SJSA1 (cell line): ENCODE measurements at places on chromosomes 6 and 20.

- no peak overlapping the region for H3K27ac ChIP-seq
- no peak overlapping the region for H3K4me3 ChIP-seq
- no peaks in the 10 kb centered on the region for H3K27me3 ChIP-seq
- DNase-seq, result no peak
- no peaks in the 10 kb centered on the region for H3K36me3 ChIP-seq
These were observed 236.9 kb downstream of the PRL start for GRCh38 chr6:22059946-22060345.

DNA sequence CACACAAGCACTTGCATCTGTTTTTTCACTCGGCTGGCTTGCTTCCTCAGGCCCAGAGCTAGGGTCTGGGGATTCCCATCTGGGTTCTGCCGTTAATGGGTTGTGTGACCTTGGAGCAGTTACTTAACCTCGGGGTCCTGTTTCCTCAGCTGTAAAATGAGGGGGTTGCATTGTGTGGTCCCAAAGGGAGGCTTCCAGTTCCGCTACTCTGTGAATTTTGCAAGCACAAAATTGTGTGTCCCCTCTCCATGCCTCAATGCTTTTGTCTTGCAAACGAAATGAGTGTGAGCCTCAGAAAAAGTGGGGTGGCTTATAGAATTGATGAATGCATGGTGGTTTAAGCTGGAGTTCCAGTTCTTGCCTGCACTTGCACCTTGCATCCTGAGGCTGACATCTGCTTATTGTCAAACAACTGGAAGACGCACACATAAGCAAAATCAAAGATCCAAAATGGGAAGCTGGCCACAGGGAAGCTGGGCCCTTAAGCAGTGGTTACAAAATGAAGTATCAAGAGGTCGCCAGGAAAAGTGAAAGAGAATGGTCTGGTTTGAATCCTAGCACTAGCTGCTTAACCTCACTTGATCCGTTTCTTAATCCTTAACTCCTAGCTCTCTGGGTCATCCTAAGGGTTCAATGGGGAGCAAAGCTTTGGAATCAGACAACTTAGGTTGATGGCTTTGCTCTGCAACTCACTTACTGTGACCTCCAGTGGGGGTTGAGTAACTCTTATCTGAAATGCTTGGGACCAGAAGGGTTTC, 490.6 kb downstream of the DHX35 start:
- no peak for DNase-seq

DNA sequence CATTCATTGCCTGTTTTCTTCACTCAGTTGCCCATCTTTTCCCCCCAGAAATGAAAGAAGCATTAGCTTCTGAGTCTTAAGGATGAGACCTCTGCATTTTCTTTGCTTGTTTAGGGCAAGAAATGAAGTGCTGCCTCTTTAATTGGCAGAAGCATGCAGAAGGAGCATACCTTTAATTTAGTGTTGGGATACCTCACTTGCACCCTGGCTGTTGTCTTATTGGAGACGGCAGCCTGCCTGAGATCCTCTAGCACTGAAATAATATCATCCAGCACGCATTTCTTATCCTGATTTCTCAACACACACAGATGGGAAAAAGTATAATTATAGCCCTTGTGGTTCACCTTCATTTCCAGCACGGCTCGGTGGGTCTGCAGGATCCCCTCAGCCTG, 43.1 kb downstream of the PTCHD4 start:
- DNase-seq, result no peak
- H3K27me3 ChIP-seq, result 0 out of 2 replicates have a peak, but pooled peaks cover 3% of the 10 kb centered on the region
- H3K4me1 ChIP-seq, result no peaks in the 10 kb centered on the region
- no peaks in the 10 kb centered on the region for H3K36me3 ChIP-seq
- H3K27ac ChIP-seq, result no peak overlapping the region

DNA sequence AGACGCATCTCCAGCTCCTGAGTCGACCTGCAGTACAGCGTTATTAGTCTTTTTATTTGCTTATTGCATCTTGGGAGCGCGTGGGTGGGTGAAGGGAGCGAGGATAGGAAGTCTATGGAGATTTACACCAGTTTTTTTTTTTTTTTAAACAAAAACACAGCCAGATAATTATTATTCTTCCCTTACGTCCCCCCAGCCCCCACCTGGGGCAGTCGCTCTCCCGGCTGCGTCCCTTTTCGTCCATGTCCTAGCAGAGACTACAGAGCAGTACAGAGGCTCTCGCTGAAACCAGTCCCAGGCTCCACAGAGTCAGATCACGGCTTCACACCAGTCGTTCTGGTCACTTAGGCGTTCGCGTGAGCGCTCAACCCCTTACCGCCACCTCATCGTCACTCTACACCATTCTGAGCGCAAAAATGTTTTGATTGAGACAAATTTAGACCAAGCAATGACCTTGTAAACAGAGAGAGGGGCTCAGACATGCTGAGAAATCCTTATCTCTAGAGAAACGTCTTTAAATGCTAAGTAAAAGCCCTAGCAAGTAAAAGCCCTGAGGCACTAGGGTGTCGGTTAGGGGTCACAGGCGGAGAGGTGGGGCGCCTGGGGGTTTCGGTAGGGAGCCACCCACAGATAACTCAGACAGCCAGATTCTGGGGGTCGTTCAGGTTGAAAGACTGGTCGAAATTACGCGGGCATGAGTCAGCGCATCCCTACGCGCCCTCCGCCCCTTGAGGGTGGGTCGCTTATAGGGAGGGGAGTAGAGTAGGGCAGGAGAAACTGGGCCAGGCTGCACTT, 975 bp upstream of the PPT2 start:
- H3K36me3 ChIP-seq, result peaks cover 16% of the 10 kb centered on the region
- H3K4me1 ChIP-seq, result peaks cover 18% of the 10 kb centered on the region
- DNase-seq, result no peak
- peak overlapping the region; percentile 56 for H3K4me3 ChIP-seq

- peaks cover 30% of the 10 kb centered on the region for H3K4me1 ChIP-seq
- DNase-seq, result peak; percentile 15
- peaks cover 2% of the 10 kb centered on the region; the same call in 1 of the 2 replicates for H3K27me3 ChIP-seq
- peak overlapping the region; percentile 33 for H3K27ac ChIP-seq
- peak overlapping the region; percentile 50 for H3K4me3 ChIP-seq
These were observed 35.6 kb upstream of the MICB start for GRCh38 chr6:31462026-31462963.

DNA sequence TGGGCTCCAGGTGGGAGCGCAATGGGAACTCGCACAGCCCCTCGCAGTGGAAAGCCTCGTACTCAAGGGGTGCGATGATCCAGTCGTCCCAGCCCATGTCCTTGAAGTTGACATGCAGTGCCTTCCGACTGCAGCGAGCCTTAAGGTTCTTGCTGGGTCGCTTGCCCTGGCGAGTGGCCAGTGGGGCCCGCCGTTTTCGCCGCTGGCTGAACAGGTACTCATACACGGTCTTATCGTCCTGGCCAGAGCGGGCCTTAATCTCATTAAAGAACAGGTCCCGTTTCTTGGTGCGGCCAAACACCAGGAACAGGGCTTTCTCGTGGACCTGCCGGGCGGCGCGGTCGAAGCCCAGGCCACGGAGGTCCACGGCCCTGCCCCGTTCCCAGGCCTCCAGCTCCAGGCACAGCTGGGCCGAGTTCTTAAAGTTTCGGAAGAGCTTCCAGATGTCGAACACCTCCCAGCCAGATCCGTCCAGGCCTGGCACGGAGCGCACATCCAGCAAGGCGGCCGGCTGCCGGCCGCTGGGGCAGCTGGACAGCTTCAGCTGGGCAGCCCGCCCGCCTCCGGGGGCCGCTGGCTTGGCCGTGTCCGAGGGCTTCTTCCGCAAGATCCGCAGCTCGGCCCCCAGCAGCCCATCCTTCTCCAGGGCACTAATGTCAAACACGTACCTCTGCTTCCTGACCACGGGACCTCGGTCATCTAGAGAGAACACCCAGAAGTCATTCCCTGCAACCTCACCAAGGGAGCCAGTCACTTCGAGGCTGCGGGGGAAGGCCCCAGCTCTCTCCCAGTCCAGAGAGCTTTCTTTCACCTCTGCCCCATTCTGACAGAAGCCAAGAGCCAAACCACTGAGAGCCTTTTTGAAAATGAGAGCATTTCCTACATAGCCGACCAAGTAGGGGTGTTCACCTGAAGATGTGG, 3.7 kb downstream of the GDF5 start:
- H3K36me3 ChIP-seq, result no peaks in the 10 kb centered on the region
- H3K4me1 ChIP-seq, result peaks cover 3% of the 10 kb centered on the region
- no peaks in the 10 kb centered on the region for H3K27me3 ChIP-seq
- no peak overlapping the region for H3K4me3 ChIP-seq
- H3K27ac ChIP-seq, result no peak overlapping the region
- DNase-seq, result no peak

DNA sequence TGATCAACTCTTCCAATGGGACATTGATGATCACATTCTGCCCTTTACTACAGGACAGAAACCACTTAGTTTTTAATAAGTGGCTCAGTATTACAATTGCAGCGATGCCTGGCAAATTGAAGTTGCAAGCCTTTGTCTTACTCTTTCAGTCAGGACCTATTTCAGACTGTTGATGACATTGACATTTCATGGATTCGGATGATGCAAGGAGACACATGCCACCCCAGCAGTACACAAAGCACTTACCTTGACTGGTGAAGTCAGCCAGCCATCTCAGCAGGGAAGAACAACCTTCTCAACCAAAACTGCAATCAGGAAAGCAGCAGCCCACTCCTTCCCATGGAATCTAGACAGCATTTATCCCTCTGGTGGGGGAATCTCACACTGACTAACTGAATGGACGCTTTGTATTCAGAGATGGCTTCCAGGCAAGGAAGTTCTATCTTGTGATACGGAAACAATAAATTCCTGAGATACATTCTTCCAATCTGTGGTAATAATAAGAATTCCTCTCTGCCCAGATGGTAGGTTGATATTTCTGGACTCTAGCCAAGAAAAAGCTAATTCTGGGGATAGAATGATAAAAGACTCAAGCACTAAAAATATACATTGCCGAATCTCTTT, 24.8 kb downstream of the NFYA start:
- no peak overlapping the region for H3K4me3 ChIP-seq
- peaks cover 85% of the 10 kb centered on the region for H3K36me3 ChIP-seq
- H3K27me3 ChIP-seq, result no peaks in the 10 kb centered on the region
- no peak overlapping the region for H3K27ac ChIP-seq
- peaks cover 9% of the 10 kb centered on the region; the same call in 1 of the 2 replicates for H3K4me1 ChIP-seq

- H3K4me3 ChIP-seq, result no peak overlapping the region
- no peak overlapping the region for H3K27ac ChIP-seq
- no peaks in the 10 kb centered on the region for H3K27me3 ChIP-seq
These were observed 21.8 kb downstream of the MAN1A1 start for GRCh38 chr6:119327810-119328209.

DNA sequence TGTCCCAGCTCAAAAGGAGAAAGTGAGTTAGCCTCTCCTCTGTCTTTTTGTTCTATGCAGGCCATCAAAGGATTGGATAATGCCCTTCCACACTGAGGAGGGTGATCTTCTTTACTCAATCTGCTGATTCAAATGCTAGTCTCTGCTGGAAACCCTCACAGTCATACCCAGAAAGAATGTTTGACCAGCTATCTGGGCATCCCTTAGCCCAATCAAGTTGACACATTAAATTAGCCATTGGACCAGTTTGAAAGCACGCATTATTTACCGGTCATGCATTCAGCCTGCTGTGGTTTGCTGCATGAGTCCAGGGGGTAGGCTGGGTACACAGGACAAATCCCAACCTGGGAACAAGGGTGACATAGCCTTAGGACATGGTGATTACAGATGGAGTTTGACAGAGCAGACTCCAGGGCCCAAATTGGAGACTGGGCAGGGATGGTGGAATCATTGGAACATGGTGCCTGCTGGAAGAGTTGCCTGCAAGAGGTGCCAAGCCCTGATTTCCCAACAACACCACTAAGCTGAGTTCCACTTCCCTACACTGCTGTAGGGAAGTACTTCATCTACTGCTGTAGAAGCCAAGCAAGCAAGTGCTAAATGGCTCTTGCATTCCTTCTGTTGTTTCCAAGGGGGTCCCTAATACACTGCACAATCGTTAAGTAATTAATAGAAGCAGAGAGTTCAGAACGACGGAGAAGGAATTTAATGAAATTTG, 87.7 kb downstream of the RNF182 start:
- no peak overlapping the region for H3K4me3 ChIP-seq
- H3K27ac ChIP-seq, result no peak overlapping the region
- H3K27me3 ChIP-seq, result no peaks in the 10 kb centered on the region
- no peaks in the 10 kb centered on the region for H3K36me3 ChIP-seq
- no peaks in the 10 kb centered on the region for H3K4me1 ChIP-seq
- DNase-seq, result no peak

DNA sequence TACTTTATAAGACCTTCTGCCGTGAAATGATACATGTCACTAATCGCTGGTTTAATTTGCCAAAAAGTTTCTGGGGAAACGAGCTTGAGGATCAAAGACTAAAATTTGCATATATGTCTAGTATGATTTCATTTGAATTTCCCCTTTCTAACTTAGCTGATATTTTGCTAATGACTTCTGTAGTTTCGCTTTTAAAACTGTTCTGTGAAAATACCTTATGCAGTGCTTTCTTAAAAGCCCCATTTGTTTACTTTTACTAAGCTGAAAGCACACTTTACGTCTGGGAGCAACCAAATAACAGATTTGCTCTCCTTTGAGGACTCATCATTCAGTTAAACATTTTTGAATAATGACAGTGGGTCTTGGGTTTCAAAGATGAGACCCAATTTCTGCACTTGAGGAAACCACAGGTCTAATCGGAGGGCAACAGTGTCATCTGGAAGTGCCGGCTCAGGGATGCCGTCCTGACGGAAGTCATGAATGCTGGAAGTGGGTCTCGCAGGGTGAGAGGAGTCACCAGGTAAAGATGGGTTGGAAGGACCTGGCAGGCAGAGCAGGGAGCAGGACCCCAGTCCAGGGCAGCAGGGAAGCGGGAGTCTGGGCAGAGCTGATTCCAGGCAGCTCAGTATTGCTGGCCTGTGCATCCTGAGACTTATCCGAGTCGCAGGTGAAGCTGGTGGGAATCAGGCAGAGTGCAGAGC, 33.2 kb downstream of the PLEKHG1 start:
- 0 out of 2 replicates have a peak, but pooled peaks cover 2% of the 10 kb centered on the region for H3K27me3 ChIP-seq
- H3K4me3 ChIP-seq, result no peak overlapping the region
- H3K4me1 ChIP-seq, result no peaks in the 10 kb centered on the region

GRCh38 chr20:62879275-62880146, 17.9 kb upstream of the TCFL5 start:
- no peak overlapping the region for H3K27ac ChIP-seq
- no peaks in the 10 kb centered on the region for H3K27me3 ChIP-seq
- DNase-seq, result no peak
- peaks cover 15% of the 10 kb centered on the region for H3K36me3 ChIP-seq

DNA sequence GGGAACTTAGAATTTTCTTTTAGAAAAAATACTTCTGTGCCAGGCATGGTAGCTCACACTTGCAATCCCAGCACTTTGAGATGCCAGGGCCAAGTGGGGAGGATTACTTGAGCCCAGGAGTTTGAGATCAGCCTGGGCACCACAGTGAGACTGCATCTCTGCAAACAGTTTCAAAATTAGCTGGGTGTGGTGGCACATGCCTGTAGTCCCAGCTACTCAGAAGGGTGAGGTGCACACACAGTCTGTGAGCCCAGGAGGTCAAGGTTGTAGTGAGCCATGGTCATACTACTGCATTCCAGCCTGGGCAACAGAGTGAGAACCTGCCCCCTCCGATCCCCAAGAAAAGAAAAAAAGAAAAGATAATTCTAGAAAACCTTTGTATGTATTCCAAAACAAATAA, 346.0 kb upstream of the KCNQ5 start:
- no peaks in the 10 kb centered on the region for H3K4me1 ChIP-seq
- no peaks in the 10 kb centered on the region for H3K36me3 ChIP-seq
- DNase-seq, result no peak
- H3K27me3 ChIP-seq, result no peaks in the 10 kb centered on the region
- H3K27ac ChIP-seq, result no peak overlapping the region

GRCh38 chr6:142760152-142760551, 184.8 kb downstream of the HIVEP2 start:
- peaks cover 17% of the 10 kb centered on the region for H3K36me3 ChIP-seq
- no peak for DNase-seq
- H3K4me1 ChIP-seq, result peaks cover 14% of the 10 kb centered on the region
- no peaks in the 10 kb centered on the region for H3K27me3 ChIP-seq
